Activated effector memory CD4-positive, alpha-beta T cell treated with Interleukin-2 at 50 U/mL for 16 hours (primary cell): ENCODE measurements at places on chromosomes 2 and 18.

DNA sequence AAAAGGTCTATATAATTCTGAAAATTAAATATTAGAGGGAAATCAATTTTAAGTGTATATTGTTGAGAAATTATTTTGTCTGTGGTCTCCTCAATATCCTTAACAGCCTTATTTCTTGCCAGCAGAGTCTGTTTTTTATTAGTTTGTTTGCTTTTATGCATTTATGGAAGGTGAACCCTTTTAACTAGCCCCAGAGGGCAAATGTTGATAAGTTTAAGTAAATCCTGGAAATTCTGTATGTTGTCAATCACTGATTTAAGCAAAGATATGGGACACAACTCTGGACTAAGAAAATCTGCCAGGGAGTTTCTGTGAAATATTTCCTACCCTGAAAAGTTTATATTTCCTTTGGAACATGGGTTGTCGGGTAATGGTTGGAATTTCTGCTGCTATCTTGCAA, 339.5 kb upstream of the COL3A1 start:
- no peak for DNase-seq

- DNase-seq: no peak
Measured at GRCh38 chr2:215038421-215038820, 100.0 kb downstream of the ABCA12 start.

DNA sequence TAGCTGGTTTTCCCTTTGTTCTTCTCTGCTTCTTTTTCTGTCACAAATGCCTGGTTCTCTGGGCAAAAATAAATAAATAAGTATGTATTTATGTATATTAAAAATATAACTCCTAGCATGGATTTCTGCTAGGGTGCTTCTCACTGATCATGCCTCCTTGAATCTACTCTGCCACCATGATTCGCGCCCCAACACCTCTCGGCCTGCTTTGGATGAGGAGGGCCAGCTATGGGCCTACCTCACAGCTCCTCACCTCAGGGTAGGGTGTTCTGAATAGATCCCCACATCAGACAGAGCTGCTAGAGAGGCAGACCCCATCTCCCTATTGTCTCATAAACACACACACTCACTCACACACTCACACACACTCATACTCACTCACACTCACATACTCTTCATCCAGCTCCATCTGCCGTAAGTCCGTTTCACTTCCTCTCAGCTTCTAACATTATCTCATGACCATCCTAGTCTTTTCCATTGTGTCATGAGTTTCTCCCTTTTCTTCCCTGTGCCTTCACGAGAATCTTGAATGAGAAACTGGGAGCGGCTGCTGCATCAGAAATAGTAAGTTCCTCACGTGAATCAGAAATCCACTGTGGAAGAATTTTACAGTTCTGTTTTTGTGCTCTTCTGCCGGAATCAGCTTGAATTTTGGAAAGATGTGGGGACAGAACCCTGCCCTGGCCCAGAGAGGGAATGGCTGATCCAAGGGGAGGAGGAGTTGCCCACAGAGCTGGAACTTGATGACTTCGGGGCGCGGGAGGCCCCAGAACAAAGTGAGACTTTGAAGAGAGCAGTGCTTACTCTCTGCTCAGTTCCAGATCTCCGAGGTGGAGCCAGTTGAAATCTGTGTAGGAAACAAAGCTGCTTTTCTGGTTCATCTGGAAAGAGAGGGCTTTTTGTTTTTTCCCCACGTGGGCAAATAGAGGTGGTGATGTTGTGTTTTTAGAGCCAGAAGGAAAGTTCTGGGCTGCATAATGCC, 20.9 kb downstream of the ANXA4 start:
- no peak for DNase-seq

DNA sequence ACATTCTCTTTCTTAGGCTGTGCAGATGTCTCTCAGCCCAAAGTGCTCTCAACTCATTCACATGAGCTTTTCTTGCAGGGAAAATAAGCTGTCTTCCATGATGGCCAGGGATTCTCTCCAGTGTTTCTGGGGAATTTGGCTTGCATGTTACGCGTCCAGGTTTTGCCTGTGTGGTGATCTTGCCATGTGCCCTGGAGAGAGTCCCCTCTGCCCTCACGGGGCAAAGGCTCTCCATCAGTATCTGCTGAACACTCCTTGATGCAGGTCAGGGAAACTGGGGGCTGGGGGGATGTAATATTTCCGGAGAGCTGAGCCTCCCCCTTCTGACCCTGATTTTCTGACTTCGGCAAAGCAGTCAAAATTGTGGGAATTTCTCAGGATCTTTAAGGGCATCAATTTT, 87.6 kb downstream of the ACKR3 start:
- no peak for DNase-seq

- DNase-seq: no peak
Measured at GRCh38 chr2:20577495-20578235, 73.2 kb downstream of the HS1BP3 start.

DNA sequence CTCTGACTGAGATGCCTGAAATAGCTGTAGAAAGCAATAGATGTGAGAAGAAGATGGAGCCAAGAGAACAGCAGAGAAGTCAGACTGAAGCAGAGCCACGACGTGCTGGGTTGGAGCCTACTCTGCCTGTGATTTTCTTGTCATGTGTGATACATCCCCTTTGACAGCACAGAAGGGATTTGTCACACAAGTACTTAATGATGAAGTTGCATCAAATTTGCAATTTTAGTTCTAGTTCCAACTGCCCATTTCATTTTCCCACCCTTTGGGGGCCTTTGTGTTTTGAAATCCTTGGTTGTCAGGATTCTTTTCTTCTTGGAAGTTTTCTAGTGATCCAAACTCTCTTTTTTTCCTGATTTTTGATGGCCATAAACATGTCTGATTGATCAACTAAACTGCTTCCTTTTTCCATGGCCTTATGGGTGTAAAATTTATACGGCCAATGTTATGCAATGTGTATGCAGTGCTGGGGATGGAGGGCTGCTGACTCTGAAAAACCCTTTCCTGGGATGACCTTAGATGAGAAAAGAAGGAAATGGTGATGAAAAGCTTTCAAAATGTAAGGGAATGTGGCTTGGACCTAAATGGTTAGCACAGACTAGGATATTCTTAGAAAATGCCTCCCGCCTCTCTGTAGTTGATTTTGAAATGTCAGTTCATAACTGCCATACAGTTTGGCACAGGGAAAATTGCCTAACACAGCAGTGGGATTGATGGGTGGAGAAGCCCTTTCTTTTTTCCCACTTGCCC, 9.6 kb upstream of the B3GNT2 start:
- DNase-seq: no peak

DNA sequence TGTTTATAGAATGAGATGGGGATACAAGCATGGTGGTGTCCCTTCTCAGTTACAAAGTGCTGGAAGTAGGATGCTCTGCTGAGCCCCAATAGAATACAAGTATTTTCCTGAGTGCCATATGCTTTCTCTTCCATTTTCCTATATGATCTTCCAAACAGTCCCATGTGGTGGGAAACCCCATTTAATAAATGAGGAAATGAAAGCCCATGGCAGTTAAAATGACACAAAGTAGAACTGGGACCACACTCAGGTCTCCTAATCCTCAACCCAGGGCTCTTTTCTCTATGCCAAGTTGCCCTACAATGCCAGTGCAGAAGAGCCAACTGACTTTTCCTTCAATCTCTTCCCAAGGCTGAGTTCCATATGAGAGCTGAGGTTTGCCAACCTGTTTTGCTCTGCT, 210.2 kb upstream of the FBXO11 start:
- DNase-seq: no peak

DNA sequence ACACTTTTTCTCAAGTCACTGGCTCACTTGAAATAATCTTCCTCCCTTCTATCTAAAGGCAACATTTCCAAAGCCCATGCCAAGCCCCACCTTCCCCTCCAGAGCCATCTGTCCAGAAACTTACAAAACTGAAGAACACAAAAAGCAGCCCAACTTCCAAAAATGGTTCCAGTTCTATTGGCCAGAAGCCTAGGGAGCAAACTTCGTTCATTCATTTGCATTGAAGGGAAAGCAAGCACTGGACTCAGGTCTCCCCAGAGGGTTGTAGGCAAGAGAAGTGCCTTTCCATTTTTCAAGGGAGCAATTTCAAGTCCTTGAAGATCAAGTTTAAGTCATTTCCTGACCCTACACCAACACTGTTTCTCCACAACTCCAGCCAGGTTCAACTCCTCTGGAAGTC, 585.0 kb downstream of the BCL11A start:
- no peak for DNase-seq

DNA sequence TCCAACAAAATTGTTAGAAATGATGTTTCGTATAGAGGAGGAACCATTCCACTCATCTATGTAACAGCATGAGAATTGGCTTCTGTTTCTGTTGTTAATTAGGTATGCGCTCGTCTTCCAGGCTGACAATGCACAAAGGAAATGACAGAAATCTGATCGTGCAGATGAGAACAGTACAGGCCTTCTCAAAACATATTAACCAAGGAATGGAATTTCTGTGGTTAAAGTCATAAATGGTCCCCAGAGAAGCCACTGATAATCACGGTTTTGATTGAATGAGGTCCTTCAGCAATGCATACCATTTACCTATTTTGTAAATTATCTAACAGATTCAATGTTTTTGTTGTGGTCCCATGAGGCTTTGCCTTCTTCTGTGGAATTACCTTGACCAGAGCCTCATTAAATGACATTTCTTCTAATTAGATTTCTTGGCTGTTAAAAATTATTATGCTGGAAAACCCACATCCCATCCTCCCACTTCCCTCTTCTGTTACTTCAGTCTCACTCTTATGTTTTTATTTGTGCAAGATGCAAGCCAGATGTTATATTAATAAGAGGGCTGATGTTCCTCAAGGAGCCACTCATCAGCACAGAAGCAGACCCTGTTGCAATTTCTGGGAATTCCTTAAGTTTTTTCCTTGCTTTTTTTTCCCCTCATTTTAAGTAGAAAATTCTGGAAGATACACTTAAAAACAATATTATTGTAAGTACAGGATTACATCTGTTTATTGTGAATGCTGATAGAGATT, 395.8 kb downstream of the PID1 start:
- no peak for DNase-seq

- DNase-seq: no peak
Measured at GRCh38 chr2:215189393-215189792, 51.0 kb upstream of the ABCA12 start.

GRCh38 chr2:137367361-137367760, 596.9 kb upstream of the HNMT start:
- no peak for DNase-seq
